ENCODE measurements at places on chromosomes 7 and 10.

DNA sequence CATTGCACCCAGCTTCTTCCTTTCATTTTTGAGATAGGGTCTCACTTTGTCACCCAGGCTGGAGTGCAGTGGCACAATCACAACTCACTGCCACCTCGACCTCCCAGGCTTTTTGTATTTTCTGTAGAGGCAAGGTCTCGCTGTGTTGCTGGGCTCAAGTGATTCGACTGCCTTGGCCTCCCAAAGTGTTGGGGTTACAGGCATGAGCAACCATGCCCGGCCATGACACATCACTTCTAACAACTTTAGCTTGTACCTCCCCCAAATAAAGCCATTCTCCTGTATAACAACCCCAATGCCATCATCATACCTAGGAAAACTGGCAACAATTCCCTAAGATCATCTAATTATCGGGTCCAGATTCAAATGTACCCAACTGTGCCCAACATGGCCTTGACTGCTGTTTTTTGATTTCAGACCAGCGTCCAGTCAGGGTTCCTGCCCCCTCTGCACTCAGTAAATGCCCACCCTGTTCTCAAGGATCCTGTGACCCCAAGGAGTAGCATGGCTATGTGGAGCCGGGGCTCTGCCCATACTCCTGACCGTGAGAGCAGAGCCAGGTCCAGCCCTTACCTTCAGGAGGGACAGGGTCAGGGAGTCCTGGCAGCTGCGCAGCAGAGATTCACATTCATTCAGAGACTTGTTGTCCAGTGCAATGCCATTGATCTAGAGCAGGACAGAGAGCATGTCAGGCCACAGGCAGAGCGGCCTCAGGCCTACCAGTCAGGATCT, 102.6 kb downstream of the DLG5 start:
- DNase-seq = no peak

DNA sequence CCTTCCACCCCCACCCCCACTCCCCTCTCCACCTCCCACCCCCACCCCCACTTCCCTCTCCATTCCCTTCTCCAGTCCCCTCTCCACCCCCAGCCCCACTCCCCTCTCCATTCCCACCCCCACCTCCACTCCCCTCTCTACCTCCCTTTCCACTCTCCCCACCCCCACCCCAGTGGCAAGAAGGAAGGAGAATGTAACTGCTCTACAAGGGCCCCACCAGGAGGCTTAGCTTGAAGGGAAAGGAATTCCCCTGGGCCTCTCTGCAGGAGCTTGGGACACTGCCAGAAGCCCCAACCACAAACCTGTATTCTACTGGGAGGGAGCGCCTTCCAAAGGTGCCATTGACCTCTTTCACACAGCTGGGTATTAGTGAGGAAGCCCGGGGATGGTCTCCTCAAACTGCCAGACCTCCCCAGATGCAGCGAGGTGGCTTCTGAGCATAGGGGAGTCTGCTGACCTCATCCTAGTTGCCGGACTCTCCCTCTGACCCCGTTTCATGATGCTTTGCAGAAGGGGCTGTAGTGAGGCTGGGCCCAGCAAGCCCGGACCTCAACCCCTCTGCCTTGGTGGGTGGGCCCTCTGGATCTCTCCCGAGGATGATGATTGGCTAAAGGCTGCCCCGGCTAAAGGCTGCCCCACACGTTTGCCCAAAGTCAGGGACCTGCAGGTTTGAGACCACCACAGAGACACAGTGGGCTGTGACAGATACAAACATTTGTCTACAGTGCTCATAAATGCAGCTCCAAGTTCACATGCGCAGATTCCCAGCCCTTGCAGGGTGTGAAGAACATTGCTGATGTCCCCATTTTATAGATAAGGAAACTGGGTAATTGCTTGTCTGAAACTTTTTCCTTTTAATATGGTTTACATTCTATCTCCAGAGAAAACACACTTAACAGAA, 2.9 kb downstream of the DEPP1 start:
- DNase-seq = no peak

GRCh38 chr10:25026463-25026862, 10.1 kb downstream of the THNSL1 start:
- DNase-seq = no peak

GRCh38 chr10:92834986-92835385, 13.3 kb upstream of the EXOC6 start:
- DNase-seq = no peak

- no peak for DNase-seq
These were observed 2.3 kb downstream of the INPP5A start for GRCh38 chr10:132539894-132540293.

DNA sequence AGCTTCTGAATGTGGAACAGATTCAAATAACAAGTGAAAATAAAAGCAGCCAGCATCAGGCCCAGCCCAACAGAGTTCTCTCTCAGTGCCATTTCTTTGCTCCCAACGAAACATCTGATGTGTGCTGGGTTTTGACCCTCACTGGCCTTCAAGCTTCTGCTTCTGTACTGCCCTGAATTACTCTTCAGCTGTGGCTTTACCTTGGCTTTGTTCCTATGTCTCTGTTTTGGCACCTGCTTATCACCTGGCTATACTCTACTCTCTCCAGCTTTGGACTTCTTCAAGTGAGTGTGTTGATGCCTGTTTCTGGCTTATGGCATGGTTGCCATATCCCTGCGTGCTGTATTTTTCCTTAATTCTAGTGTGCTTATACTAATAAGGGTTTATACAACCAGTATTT, 768.3 kb downstream of the SORCS1 start:
- no peak for DNase-seq

DNA sequence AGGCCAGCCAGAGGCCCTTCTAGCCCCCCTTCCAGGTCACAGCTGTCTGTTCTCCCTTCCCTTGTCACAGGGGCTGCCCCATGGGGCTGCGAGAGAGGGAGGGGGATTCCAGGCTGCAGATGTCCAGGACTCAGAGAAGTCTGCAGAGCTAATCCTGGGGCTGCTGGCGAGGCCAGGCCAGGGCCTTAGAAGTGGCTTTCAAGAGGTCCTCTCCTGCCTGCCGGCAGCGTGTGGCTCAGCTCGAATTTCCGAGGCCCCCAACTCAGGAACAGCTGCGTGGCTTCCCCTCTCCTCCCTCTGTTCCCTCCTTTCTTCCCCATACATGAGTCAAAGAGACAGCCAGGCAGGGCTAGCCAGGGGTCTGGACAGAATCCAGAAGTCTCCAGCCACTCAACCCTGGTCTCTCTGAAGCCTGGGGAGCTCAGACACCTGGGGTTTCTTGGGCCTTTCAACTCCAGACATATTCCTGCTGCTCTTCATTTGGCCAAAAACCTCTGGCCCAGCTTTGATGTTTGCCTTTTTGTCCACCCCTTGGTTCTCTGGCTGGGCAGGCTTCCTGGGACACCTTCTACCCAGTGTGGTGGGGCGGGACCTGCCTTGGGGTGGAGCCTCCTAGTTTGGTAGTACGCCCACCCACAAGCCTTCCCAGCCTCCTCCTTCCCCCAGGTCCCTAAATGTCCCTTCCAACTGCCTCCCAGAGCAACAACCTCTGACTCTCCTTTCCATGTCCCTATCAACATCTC, 21.8 kb upstream of the EIF5AL1 start:
- no peak for DNase-seq

GRCh38 chr10:127855976-127856375, 36.8 kb downstream of the CLRN3 start:
- DNase-seq = no peak

DNA sequence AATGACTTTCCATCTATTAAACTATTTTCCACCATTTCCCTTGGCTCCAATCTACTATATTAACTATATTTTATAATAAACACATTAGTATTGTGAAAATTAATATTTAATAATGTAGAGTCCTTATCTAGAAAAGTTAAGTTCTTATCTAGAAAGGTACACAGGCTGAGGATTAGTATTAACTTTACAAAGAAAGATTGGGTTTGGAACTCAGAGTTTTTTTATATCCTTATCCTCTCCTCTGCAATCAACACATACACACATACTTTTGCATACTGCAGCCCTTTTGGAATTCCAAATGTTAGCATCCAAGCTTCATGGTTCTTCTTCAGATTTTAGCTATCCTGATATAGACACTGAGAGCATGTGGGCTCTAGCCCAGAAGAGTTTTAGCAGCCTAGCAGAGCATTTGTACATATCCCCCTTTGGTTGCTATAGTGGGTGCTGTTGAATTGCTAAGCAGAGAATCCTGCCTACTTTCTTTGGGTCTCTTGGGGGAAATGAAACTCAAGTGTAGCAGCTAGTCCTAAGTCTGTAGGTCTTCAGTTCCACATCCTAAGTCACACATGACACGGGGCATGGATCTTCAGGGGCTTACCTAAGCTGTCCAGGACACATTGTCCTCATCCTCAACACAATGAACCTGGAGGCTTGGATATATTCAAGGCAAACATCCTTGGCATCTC, 874.6 kb downstream of the LRMDA start:
- no peak for DNase-seq

- no peak for DNase-seq
These were observed 255.7 kb upstream of the DGKB start for GRCh38 chr7:15158141-15158810.

DNA sequence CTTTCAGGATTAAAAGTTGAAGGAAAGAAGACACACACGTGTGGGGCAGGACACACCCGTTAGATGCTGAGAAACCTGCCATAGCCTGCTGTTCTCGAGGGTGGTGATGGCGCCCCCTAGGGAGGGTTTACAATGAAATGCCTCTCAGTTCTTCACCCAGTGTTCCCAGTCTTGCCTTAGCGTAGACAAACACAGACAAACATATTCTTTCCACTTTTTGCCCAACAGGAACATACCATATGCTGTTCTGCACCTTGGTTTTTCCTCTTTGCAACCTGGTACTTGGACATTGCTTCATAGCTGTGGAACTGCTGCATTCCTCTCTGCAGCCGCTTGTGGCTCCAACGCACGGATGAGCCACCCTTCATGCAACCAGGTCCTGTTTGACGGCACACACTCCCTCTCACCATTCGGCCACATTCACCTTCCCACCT, 23.3 kb upstream of the HSPA12A start:
- DNase-seq = no peak

DNA sequence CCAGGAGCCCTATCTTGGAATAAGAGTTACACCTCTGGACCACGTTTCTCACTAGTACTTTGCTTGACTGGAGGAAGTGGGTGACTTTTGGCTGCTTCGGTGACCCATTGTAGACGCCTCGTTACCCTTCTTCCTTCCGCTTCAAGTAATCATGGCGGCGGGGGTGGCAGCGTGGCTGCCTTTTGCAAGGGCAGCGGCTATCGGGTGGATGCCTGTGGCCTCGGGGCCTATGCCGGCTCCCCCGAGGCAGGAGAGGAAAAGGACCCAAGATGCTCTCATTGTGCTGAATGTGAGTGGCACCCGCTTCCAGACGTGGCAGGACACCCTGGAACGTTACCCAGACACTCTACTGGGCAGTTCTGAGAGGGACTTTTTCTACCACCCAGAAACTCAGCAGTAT, 1.5 kb downstream of the KCND2 start:
- DNase-seq = no peak

DNA sequence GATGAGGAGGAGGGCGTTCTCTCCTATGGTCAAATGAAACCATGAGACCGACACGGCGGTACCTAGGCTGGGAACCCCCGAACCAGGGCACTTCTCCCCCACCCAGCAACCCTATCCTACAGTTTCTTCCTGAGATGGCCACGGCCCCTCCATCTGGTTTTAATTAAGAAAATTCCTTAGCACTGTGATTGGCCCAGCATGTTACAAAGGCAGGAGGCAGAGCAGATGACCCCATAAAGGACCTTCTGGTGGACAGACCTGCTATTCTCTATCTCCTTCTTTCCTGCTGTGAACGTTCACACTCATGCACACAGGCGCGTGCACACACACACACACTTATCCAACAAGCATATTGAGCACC, 129.4 kb downstream of the RGS10 start:
- DNase-seq = no peak

- DNase-seq = no peak
These were observed 74.5 kb upstream of the EXOC6 start for GRCh38 chr10:92773776-92774175.

DNA sequence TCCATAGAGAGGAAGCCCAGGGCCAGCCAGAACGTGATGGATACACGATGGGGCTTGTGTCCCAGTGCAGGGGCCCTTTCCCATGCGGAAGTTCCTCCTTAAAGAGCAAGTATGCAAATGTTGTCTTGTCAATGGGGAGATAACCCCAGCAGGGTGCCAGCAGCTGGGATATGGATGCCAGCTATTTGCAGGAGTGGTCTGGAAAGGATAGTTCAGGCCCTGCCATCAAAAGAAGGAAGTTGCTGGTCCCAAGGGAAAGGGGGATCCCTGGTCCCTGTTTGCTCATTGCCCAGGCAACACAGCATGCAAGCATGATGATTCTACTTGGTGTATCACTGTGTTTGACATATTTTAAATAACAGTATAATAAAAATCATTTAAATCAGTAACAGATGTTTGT, 73.1 kb upstream of the HECW1 start:
- no peak for DNase-seq

- no peak for DNase-seq
These were observed 72.5 kb downstream of the MALSU1 start for GRCh38 chr7:23371654-23372053.

- DNase-seq = no peak
These were observed 308.2 kb downstream of the LRMDA start for GRCh38 chr10:75739414-75740143.

- no peak for DNase-seq
These were observed 39.2 kb downstream of the GNAT3 start for GRCh38 chr7:80472491-80473200.

- no peak for DNase-seq
These were observed 83.5 kb downstream of the FAS start for GRCh38 chr10:89074120-89074519.

- DNase-seq = no peak
These were observed 116.8 kb downstream of the IQUB start for GRCh38 chr7:123417580-123417979.

- DNase-seq = no peak
These were observed 46.0 kb downstream of the MKI67 start for GRCh38 chr10:128080231-128080630.

GRCh38 chr10:88125766-88126165, 262.3 kb downstream of the PTEN start:
- DNase-seq = no peak

DNA sequence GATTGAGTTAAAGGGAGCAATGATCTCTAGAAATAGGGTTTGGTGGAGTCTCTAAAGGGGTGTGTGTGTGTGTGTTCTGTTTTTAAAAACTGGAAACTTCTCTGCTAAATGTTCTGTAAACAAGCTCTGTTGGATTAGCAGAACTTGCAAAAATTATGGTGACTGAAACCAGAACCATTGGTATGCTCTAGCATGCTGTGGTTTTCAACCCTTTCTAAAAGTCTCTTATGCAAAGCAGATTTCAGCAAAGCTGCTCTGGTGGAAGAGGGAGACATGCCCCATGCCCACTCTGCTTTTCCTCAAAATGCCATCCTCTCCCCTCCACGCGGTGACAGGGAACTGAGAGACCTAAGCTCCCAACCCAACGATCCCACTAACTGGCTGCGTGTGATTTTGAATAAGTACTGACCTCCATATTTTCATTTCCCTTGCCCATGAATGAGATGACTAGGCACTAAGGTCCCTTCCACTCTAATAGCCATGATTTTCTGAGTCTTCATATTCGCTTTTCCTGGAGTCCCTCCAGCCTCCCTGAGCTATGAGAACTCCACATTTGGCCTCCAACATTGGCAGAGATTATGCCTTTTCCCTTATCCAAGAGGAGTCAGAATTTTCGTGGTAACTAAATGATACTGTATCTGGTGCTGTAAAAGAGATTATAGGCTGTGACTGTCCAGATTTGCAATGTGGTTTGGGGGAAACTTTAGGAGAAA, 117.3 kb upstream of the PALS2 start:
- DNase-seq = no peak

All from bone marrow (tissue), 2 donors.